HCT116 (cell line): ENCODE measurements at places on chromosomes 1 and 21. TPM values are rescaled to one million over a fixed set of nuclear protein-coding genes. Genes with fewer than 3 reads are reported as not detected.

GRCh38 chr1:228687587-228687986 lies 47.7 kb upstream of the RHOU start:
- no peak overlapping the region for H3K4me3 ChIP-seq
- H3K27me3 ChIP-seq, result peaks cover 6% of the 10 kb centered on the region; the same call in 1 of the 2 replicates
- no peaks in the 10 kb centered on the region for H3K4me1 ChIP-seq
- no peaks in the 10 kb centered on the region for H3K36me3 ChIP-seq

The BRINP3 gene
- not detected for total RNA-seq

The ZFP69B gene
- total RNA-seq, result 0.27 TPM

The ZNF683 gene
- not detected for total RNA-seq

The IFNAR1 gene
- total RNA-seq, result 20.5 TPM
